Mammary microvascular endothelial cell (primary cell): ENCODE measurements at places on chromosomes 4 and X. TPM values are rescaled to one million over a fixed set of nuclear protein-coding genes. Genes with fewer than 3 reads are reported as not detected.

CTAG1A gene
- total RNA-seq: not detected in 2 replicates

DCUN1D4 gene
- 7.0 and 13.9 TPM in 2 replicates for total RNA-seq

KLB gene
- under 0.01 TPM in 1 of 2 replicates, not detected in the other for total RNA-seq

IGFBP7 gene
- total RNA-seq: 1,116 and 1,201 TPM in 2 replicates
